Stimulated activated CD4-positive, alpha-beta T cell treated with anti-CD3 and anti-CD28 coated beads, TNF-alpha, amount 100 ng/mL, for 1 hour (primary cell): ENCODE measurements at places on chromosomes 13 and 19.

- DNase-seq: no peak
These were observed 21.4 kb downstream of the PABPC3 start for GRCh38 chr13:25117312-25117711.

DNA sequence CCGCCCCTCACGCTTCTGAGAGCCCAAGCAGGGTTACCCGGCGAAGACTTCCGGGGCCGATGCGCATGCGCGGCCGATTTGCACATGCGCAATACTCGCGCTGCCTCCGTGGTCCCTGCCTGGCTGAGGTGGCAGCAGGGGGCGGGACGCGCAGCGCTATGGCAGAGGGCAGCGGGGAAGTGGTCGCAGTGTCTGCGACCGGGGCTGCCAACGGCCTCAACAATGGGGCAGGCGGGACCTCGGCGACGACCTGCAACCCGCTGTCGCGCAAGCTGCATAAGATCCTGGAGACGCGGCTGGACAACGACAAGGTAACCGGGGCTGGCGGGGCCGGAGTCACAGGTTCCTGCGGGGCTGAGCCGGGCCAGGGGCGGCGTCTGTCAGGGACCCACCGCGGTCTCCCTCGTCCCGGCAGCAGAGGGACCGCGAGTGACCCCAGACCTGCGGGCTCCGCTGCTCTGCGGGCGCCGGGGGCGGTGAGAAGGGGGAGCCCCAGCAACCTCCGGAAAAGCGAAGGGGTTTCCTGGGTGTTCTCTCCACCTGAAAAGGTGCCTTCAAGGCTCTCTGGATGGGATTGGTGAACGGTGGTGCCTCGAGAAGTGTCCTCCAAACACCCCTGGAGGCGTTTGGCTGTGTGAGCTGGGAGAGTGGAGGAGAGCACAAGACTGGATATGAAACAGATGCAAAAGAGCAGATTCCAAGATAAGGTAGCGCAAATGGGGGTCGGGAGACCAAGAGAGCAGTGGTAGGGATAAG is at the start of gene COG6:
COG6 (plus strand) TSS at position 94 of the 756 bp plus-strand sequence; CDS start at position 159, 65 bp downstream.
- DNase-seq: peak; percentile 85

- no peak for DNase-seq
These were observed 884 bp upstream of the CBY2 start for GRCh38 chr13:45700971-45701900.

GRCh38 chr19:10699650-10700335 is 1.4 kb upstream of the QTRT1 start:
- DNase-seq: peak; percentile 51

DNA sequence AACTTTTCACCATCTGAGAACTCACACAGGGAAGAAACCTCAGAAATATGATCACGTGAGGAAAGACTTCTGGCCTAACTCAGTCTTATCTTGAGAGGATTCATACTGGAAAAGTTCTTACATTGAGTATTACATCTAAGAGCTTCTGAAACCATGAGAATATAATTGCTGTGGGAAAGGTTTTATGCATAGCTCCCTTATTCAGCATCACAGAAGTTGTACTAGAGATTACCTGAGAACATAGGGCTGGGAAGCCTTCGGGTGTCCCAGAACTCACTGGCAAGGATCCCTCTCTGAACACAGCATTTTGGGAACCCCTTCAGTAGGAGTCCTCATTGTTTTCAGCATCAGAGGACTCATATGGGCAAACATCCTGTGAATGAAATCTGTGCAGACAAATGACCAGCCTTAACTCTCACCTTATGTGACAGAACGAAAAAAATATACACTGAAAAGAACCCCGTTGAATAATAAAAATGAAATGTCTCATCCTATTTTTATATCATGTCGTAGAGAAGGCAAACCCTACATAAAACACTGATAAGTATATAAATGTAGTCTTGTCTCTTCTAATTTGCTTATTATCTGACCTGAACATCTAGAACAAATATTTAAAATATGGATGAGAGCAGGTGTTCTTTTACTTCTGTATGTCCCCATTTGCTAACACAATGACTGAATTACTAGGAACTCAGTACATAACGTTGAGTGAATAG is 14.2 kb downstream of the ZNF274 start:
- DNase-seq: no peak

DNA sequence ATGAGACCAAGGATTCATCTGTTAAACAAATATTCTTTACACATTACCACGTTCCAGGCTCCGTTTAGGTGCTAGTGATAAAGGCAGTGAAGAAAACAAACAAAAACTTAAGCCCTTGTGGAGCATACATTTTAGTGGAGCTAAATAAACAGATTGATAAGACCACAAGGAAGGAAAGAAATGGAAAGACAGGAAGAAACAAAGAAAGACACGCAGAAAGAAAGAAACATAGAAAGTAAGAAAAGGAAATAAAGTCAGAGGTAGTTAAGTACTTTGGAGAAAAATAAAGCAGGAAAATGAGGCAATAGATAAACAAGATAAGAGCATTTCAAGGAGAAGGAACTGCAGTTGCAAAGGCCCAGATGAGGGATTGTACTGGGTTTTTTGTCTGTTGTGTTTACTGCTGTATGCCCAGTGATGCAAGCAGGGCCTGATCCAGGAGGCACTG is 998 bp downstream of the NFKBIB start:
- DNase-seq: no peak

DNA sequence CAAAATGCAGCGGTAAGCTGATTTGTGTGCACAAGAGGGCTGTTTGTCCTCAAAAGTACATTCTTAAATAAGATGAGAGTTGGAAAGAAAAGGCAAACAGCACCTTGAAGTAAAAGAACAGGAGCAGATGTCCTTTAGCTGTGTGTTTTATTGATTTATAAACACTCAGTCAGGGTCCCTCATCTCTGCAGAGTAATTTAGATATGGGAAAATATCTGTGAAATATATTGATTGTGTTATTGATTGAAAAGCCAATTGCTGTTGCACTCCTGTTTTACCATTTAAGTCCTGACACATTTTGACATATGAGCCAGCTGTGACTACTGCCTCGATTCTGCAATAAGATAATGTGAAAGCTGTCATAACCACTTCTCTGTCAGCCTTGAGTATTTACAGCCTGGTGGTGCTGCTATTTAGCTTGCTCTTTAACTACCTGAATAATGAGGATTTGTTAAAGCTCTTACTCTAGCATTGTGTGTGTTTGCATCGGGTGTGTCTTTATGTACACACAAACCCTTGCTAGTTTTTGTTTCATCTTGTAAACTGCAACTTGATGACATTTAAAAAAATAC is 550.1 kb downstream of the DACH1 start:
- DNase-seq: no peak

DNA sequence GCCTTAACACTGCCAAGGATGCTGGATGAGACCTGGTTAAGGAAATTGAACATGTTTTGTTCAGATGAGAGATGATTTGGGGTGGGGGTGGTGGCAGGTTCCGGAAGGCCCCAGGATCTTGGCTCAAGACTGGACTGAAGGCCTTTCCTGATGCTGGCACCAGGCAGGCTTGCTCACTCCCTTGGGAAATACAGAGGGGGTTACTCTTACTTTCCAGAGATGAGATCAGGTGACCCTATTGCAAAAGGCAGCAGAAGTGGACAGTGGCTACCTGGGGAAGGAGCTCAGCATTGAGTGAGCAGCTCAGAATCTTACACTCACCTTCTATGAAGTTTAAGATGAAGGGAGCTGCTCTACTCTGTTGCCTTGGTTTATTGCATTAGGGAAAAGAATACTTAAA is 10.8 kb downstream of the GATAD2A start:
- DNase-seq: no peak

DNA sequence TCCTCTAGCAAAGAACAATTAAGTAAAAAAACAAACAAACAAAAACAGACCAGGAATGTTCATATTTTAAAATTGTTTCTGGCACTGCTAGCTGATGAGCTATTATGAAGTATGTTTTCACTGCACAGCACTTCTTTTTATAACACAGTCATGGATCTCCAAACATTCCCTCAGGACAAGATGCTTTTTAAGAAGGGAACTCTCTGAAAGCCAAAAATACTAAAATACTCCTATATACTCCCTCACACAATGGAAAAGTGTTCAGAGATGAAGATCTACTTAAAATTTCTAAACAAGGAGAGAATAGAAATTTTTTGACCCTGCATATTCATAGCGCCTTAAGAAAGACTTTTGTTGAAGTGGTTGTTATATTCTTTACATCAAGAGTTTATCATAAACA is 926.8 kb downstream of the DIAPH3 start:
- DNase-seq: no peak

DNA sequence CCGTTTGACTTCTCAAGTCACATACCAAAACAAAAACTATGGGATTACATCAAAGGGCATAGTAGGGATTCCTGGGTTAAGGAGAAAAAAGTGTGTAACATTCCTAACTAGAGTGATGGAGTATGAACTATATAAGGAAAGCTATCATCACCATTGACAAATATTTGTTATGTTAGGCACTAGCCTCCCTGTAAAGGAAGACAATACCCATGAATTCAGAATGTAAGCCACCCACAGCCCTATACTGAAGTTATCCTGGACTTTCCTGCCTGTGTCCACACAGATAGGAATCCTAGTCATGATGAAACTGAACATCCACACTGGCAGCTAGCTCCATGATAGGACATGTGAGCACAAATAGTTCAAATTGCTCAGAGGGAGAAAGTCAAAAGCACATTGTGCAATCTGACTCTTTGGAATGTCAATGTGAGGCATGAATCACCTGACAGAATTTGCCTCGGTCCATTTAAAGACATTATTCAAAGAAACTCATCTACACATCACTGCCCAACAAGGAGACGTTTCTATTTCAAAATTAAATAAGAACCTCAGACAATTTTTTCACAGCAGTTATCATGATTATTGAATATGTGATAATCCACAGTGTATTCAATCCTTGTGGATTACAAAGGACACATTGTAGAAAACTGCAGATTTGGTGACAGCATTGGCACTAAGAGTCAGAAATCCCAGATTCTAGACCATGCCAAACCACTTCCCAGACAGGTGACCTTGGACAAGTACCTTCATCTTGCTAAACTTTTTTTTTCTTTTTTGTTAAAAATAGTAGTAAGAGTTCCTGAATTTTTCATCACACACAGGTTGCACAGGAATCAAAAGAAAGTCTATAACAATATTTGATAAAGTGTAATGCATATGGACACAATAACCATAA is 529.3 kb downstream of the IRS2 start:
- no peak for DNase-seq

- no peak for DNase-seq
These were observed 1677.7 kb downstream of the OLFM4 start for GRCh38 chr13:54706336-54706735.

- DNase-seq: no peak
These were observed 49.0 kb upstream of the FRY start for GRCh38 chr13:31982540-31982939.

DNA sequence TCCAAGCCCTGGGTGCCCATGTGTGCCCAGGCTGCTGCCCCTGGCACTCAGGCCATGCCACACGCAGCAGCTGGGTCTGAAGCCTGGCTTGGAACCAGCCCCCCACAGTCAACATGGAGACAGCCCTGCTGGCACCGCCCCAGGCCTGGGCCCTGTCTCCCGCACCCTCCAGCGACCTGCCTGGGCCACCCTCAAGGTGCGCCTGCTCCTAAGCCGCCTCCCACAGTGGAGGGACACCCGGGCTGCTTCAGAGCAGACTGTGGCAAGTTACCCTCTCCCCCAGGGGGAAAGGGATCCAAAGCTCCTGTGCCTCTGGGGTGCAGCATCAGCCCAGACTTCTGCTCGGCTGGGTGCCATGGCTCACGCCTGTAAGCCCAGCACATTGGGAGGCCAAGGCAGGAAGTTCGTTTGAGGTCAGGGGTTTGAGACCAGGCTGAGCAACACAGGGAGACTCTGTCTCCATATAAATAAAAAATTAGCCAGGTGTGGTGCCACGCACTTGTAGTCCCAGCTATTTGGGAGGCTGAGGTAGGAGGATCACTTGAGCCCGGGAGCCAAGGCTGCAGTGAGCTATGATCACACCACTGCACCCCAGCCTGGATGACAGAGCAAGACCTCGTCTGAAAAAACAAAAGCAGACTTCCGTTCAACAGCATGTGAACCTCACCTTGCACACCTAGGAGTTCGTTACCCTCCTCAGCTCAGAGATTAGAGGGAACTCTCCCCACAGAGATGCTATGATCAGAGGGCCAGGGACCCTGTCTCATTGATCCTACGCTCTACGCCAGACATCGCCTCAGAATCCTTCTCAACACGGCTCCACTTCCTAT is 15.6 kb downstream of the ELL start:
- no peak for DNase-seq

DNA sequence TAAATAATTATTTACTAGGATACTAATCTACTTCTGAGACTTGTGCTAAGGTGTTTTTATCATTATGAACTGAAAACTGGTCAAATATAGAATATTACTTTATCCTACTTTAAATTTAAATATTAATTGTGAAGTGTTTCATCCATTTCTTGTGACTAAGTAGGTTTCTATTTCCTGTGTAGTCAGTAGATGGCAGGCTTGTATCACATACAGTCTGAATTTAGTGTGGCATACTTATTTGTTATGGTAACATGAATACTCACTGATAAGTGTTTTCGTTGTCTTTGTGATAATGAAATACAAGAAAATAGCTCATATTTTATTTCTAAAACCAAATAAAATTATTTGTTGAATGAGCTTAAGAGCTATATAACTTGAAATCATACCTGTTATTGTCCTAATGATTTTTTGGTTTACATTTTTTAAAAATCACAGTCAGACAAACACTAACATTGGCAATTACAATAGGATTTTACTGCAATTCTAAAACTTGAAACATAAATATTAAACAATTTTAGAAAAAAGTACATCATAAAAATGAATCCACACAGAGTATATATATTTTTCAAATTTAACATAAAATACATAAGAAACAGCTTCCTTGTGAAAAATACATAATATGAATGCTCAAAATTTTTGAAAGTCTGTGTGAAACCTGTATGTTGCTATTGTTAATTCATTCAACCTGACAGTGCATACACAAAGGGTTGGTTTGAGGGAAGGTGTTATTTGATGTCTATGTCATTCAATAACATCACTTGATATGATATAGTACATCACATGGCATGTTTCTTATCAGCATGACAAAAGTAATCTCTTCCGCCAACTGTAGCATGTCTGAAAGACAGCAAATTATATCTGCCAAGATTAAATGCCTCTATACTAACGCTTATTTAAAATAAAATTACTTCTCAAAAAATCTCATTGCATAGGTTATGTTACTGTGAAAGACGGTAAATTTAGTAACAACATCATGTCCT is 904.8 kb upstream of the PCDH20 start:
- DNase-seq: no peak

GRCh38 chr13:57799624-57800023 is 168.1 kb downstream of the PCDH17 start:
- no peak for DNase-seq

- DNase-seq: no peak
These were observed 166.2 kb downstream of the ZIC5 start for GRCh38 chr13:99805361-99805760.

GRCh38 chr19:2488405-2488941 is 12.5 kb downstream of the GADD45B start:
- DNase-seq: no peak

GRCh38 chr13:67574320-67575233 is 344.4 kb upstream of the PCDH9 start:
- DNase-seq: no peak

- DNase-seq: no peak
These were observed 68.1 kb downstream of the ERCC5 start for GRCh38 chr13:102913914-102914313.

GRCh38 chr13:71770710-71771109 is 96.3 kb downstream of the DACH1 start:
- no peak for DNase-seq
